Renal cortical epithelial cell (primary cell): ENCODE measurements at places on chromosomes 11 and 22. TPM values are rescaled to one million over a fixed set of nuclear protein-coding genes. Genes with fewer than 3 reads are reported as not detected.
A peak's percentile ranks its signal among the peaks of the same experiment; 100 is the strongest.

DNA sequence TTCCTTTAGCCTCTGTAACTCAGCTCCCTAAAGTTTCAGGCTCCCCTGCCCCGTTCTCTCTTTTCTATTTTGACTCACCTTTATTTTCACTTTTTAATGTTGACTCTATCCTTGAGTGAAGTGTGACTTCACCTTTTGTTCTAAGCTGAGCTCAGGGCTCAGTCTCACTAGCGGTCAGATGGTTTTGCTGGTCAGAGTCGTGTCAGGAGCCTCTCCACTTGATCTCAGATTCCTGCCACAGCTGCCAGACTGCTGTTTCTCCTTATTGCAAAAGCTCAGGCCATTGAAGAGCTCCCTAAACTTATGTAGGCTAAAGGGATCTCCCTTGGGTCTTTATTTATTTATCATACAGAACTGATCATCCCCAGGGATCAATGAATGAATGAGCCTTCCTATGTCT, 13.7 kb upstream of the POU2AF2 start:
- no peak for DNase-seq

The SCGB1D2 gene
- total RNA-seq: not detected in 2 replicates

The PKP3 gene
- total RNA-seq: 1.7 and 13.7 TPM in 2 replicates

The RTN4RL2 gene
- 0.05 TPM in 1 of 2 replicates, not detected in the other for total RNA-seq

DNA sequence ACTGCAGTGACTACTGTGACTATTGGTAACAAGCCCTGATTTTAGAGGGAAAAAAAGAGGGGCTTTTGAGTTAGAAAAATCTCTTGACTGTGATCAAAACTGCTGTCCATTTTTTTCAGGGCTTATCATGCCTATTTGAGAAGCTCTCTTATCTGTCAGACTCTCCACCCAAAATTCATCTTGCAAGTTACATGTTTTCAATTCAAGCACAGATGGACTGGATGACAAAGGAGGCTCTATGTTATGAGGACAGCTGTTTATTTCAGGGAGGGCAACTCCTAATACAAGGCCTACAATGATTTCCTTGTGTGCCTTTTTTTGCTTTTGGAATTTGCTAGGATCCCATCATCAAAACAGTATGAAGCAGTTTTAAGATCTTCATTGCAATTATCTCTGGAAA, 35.2 kb upstream of the USP47 start:
- no peak for DNase-seq

DNA sequence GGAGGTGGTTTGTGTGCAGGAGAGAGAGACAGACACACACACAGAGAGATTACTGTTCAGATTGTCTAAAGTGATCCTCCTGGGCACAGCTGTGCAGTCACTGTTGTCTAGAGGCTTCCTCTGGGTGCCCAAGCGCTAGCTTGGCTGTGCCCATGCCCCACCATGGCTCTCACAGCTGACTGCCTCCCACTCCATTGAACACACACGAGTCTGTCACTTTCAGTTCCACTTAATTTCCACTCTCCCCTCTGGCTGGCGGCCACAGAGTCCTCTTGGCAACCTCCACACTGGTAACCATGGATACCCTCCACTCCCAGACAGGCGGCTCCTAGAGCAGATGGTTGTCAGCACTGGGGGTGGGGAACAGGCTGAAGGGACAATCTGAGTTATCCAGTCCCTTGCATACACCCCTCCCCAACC, 29.1 kb downstream of the MAP6 start:
- DNase-seq: peak; percentile 72

The WNT7B gene
- total RNA-seq: 14.5 and 16.7 TPM in 2 replicates

The XKR3 gene
- total RNA-seq: 0.15 TPM in 1 of 2 replicates, not detected in the other

DNA sequence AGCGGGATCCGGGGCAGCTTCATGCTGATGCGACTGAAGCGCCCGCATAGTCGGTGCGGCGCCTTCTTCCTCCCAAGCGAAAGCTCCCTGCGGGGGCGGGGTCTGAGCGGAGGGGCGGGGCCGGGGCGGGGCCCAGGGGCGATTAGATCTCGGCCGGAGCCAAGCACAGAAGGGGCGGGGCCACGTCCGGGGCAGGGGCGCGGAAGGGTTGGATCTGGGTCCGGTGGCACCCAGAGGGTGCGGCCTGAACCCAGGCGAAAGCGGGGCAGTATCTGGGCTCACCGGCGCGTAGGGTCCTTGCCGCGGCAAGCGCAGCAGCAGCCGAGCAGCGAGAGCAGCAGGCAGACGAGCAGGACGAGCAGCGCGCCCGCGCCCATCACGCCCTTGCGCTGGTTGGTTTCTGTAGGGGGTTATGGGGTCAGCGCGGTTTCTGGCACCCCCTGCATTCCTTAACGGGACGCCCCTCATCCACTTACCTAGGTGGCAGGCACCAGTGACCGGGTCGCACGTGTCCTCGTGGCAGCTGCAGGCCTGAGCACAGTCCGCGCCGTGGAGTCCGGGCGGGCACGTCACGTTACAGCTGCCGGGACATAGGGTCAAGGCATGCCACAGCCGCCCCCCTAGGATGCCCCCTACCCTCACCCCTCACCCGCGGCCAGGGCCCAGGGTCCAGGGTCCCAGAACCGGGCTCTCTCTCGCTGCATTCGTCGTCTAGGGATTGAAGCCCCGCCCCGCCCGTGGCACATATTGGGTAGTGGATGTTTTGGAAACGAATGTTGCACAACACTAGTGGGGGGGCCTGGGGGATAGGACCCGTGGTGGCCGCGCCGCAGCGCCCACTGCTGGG, 8.1 kb downstream of the SCARF2 start:
- DNase-seq: no peak

DNA sequence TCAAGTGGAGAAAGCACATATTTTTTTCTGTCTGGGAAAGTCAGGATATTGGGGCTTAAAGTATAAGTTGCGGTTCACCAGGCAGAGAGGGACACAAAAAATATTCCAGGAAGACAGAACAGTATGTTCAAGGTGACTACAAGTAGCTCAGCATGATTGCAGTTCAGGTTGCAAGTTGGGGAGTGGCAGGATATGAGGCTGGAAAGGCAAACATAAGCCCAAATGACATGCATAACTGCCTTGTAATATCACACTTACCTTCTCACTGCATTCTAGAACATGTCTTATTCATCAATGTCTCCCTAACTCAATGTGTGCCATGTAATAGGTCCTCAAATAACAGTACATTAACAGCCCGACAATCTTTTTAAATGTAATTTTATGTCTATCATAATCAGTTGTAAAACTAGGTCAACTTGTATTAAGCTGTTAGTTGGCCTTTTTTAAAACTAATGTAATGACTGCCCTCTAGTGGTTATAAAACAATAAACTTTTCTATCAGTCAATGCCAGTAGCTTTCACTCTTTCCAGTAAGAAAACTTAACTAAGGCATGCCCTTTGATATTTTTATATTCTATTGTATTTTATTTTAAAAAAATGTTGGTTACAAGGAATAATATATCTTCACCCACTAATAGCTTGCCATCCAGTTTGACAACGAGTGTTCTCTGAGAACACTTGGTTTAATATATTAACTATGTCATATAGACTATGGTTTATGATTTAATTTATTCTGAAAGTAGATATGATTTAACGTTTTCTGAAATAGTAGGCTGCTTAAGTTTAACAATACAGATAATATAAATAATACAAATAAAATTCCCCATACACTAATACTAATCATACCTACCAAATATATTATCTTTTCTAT, 39.4 kb upstream of the CFAP300 start:
- peak; percentile 78 for DNase-seq

- no peak for DNase-seq
Measured at GRCh38 chr11:123247813-123248379, 52.8 kb upstream of the CLMP start.

DNA sequence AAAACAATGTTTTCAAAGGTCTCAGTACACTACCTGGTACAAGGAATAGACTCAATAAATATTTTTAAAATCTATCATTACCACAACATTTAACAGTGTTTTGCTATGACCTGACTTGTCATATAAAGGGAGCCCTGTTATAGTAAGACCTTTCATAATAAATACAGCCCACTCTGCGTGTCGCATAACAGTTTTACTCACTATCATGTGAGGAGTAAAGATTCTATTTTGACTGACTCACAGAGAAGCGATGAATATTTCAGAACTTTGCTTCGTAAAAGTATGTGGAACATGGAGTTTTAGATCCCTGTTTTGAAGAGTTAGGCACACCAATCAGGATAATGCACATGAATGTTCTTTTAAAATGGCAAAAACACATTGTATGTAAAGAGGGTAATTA, 531.2 kb downstream of the KCNA4 start:
- no peak for DNase-seq

- DNase-seq: peak; percentile 33
Measured at GRCh38 chr11:64294774-64295173, 3.7 kb downstream of the KCNK4 start.

DNA sequence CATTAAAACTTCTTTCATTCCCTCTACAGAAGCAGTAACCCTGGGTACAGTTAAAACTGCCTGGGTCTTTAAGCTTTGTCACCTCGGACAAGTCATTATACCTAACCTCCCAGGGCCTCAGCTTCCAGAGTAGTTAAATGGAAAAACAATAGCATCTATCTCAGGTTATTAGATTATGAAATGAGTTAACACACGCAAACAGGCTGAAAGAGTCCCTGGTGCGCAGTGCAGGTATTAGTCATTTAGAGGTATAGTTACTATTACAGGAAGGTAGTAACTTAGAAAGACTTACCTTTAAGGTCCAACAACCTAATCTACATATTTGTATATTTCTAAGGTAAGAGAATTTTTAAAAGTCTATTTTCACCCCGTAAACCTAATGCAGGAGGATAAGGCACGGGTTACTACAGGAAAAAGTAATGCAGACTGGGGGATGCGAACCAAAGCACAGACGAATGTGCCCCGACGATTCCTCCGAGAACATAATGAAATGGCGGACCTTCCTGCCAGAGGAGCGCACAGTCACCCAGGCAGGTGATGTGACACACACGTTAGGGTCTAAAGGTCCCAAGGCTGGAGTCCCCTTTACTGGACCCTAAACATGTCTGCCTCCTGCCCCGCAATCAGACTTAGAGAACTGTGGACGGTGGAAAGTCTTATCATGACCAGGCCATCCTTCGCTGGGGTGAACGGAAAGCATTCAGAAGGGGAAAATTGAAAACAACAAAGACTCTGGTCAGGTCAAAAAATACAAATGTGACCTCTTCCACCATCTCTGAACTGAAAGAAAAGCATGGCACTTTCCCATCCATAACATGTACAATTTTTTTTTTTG, 1.3 kb downstream of the NAP1L4 start:
- DNase-seq: no peak

The OR56A4 gene
- total RNA-seq: not detected in 2 replicates

DNA sequence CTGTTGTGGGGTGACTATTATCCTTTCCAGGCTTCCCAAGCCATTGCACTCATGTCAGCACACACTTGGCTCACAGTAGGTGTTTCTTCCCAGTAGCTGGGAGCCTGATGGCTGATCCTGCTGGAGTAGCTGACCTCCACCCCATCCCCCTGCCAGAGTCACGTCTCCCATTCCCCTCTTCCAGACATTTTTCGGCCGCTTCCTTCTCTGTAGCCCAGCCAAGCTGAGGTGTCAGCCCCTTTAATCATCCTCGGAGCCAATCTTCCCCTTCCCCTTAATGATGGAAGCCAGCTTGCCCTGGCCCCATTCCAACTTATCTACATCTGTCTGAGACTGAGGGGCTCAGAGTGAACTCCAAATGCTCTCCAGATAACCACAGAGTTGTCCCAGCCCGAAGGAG, 550.7 kb downstream of the MN1 start:
- DNase-seq: no peak

GRCh38 chr11:90341986-90342385, 119.1 kb upstream of the CHORDC1 start:
- no peak for DNase-seq

- DNase-seq: no peak
Measured at GRCh38 chr11:109606256-109606655, 184.3 kb downstream of the C11orf87 start.

The ART1 gene
- not detected in 2 replicates for total RNA-seq

- DNase-seq: no peak
Measured at GRCh38 chr11:125262194-125262829, 97.8 kb downstream of the PKNOX2 start.

DNA sequence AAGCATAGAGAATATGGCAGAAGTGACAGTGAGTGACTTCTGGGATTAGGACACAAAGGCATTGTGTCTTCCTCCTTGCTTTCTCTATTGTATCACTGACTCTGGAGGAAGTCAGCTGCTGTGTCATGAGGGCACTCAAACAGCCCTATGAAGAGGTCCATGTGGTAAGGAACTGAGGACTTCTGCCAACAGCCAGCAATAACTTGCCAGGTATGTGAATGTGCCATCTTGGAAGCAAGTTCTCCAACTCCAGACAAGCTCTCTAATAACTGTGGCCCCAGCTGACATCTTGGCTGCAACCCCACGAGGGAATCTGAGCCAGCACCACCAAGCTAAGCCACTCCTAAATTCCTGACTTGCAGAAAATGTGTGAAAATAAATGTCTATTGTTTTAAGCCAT, 83.6 kb upstream of the ZBED5 start:
- no peak for DNase-seq

The FAM181B gene
- total RNA-seq: 0.10 TPM in 1 of 2 replicates, not detected in the other

DNA sequence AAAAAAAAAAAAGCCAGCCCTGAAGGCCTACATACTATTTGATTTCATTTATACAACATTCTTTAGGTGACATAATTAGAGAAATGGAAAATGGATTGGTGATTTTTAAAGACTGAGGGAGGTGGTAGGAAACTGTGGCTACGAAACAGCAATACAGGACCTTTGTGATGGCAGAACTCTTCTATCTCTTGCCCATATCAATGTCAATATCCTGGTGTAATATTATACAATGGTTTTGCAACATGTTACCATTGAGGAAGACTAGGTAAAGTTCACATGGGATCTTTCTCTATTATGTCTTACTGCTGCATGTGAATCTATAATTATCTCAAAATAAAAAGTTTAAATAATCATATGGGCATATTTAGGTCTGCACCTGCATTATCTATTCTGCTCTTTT, 371.2 kb downstream of the ETS1 start:
- no peak for DNase-seq

The MRGPRE gene
- total RNA-seq: not detected in 2 replicates

GRCh38 chr11:69094111-69094914, 45.6 kb downstream of the TPCN2 start:
- no peak for DNase-seq

DNA sequence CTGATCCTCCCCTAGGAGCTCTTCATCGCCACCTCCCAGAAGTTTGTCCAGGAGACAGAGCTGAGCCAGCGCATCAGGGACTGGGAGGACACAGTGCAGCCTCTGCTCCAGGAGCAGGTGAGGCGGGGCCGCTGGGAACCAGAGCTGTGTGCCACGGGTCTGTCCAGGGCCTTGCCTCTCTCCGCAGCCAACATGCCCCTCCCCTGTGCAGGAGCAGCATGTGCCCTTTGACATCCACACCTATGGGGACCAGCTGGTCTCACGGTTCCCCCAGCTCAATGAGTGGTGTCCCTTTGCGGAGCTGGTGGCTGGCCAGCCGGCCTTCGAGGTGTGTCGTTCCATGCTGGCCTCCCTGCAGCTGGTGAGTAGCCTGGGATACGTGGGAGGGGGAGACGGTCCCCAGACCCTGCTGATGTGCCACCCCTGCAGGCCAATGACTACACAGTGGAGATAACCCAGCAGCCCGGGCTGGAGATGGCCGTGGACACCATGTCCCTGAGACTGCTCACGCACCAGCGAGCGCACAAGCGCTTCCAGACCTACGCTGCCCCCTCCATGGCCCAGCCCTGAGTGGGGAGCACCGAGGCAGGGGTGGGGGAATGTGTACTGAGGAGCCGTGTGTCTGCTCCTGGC, 2.5 kb downstream of the SCO2 start:
- no peak for DNase-seq
